AML-193 (cell line): ENCODE measurements at places on chromosomes 5 and 9.

GRCh38 chr5:158224253-158224652, 365.3 kb upstream of the CLINT1 start:
- no peak for DNase-seq

DNA sequence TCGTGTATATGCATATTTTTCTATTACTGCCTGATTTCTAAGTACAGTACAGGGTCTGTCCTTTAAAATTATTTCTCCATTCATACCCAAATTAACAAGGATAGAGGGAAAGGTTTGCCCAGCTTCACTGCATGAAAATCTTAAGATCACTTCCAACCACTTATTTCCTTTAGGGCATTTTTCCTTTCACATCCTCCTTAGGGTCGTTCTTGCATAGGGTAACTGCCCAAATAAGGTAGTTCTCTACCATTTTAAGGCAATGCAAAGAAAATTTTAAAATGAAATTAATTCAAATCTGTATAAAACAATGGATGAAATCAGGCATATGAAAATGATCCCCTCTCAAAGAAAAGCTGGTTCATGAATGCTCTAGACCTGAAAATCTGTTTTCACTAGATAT, 4.1 kb upstream of the CDC20B start:
- DNase-seq = no peak

- peak; percentile 15 for DNase-seq
Observed at GRCh38 chr5:107469485-107470294, 201.0 kb downstream of the EFNA5 start.

DNA sequence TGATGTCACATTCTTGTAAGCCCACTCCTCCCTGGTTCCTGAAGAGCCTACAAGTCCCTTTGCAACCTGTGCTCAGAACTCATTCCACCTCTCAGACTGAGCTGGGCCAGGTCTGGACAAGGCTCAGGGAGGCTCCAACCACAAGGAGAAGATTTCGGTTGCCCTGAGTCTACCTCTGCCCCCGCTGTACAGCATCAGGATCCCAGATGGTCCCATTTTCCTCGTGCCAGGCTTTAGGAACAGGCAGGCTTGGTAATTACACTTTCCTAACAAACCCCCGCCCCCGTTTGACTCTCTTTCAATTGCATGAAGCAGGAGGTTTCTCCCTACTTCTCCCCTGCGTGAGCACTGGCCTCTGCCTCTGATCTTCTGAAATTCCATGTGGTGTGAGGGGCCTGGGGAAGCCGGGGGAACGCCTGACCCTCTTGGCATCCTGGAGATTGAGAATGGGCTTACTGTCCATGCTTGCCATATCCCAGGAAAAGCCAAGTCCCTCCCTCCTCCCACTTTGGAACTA, 86.9 kb upstream of the CTNNA1 start:
- DNase-seq = no peak

- DNase-seq = no peak
Observed at GRCh38 chr9:136084063-136084944, 10.8 kb downstream of the NACC2 start.

DNA sequence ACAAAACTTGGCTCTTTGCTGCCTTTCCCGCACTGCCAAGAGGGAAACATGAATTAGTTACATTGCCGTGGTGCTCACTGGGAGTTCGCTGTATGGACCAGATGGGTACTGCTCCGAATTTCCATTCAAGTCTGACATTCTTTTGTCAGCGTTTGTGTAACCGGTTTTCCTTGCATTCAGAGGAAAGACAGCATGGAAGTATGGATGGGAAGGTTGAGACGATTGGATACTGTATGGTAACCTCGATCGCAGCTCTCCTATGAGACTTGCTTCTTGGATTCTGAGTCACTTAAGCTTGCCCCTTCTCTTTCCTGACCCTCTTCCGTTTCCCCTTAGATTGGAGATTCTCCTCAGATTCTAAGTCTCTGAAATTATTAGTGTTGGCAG, 625 bp upstream of the UBLCP1 start:
- peak; percentile 31 for DNase-seq

DNA sequence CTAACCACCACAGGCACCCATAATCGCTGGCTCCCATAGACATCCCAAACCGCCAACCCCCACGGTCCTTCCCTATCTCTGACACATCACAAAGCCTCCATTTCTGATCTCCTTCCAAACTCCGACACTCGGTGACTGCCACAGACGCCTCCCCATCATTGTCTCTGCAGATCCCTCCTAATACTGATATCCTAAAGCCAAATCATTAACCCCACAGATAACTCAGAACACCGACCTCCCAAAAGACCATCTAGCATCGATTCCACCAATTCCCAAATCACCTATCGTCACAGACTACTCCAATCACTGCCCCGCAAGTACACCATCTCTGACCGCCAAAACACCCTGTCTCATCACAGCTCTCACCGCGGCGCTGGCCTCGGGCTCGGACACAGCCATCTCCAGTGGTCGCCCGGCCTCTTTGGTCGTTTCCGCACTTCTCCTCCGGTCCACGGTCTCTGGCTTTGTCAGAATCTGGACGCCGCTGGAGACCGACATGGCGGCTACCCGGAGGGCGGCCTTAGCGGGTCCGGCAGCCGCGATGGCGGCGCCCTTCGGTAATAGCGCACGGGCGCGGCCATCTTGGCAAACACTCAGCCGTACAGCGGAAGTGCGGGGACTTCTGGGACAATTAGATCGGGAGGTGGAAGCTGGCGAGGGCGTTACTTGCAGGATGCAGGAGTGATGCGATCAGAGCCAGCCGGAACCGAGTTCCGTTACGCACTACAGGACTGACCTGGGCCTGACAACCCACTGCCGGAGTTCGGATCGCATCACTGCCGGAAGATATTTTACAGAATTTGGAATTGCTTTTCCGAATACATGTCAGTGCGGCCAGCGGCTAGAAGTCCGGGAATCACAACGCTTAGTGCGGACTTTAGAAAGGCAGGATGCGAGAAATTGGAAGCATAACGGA, at the start of gene ZFP37:
Gene ZFP37 (minus strand): TSS at position 534 of the 916 bp plus-strand sequence. CDS start 36 bp downstream, at position 498.
- no peak for DNase-seq

DNA sequence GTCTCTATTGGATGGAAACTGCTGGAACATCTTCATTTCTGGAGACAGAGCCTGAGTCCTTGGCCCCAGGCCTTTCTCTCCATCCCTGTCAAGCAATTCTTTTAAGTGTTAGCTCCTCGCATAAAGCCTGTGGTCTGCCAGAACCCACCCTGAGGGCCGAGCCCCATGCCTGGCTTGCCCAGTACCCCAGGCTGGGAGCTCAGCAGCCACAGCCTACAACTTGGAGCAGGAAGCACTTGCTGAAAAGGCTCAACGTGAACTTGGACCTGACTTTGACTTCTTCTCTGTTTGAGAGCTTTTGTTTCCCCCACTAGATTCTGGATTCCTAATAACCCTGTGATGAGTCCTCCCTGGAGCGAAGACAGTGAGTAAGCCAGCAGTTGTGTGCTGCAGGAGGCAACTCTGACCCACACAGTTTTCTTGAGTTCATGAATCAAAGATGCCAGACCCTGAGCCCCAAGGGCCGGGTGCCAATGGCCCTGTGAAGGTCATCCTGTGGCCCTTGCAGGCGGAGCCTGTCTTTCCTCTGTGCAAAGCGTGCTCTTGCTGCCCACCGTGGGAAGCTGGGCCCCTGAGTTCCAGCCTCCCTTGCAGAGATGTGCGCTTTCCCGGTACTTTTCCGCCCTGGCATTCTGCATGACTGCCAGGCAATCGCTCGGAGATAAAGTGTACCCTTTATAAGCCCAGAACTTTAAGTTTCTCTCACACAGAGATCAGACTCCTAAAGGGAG, 64.3 kb upstream of the RUFY1 start:
- no peak for DNase-seq

GRCh38 chr5:135330798-135331096, 68.3 kb downstream of the MACROH2A1 start:
- no peak for DNase-seq

DNA sequence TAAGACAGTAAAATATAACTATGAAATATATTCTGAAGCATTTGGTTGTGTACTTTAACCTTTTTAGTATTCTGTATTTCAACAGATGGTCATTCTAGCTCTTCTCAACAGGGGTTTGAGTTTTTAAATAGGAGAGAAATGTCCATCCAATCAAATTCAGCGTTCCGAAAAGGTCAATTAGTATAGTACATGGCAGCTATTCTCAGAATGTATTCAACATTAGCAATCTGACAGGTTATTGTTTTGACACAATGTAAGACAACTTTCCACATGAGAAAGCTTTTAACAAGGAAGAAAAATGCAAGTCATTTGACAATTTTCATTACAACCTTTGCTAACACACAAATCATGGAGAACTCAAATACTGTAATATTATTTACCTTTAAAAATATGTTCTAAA, 996.3 kb upstream of the CDH10 start:
- no peak for DNase-seq

DNA sequence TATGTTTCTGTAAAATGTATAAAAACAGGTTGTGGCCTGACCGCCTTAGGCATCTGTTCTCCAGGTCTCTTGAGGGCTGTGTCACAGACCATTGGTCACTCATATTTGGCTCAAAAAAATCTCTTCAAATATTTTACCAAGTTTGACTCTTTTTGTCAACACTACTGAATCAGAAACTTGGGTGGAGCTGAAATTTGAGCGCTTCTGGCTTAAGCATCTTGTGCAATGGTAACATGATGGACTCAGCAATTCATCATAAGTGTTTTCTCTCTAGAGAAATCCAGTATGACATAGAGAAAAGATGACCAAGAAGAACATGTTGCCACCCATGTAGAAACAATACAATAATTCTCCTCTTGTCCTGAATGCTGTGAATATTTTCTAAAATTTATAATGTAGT, 387.9 kb downstream of the MAT2B start:
- no peak for DNase-seq

DNA sequence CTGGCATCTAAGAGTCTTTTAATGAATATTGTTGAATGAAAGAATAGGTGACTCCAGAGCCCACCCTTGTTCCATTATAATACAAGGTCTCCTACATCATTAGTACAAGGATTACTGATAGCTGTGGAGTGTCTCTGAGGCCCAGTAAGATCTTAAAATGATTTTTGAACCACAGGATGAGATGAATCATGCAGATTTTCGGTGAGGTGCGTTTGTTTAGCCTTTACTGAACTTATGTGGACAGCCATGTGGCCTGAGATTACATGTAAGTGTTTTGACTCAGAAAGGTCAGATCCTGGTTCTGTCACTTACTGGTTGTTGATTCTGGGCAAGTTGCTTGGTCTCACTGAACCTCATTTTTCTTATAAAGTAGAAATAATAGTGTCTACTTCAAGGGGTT, 21.6 kb downstream of the NFX1 start:
- no peak for DNase-seq
